ENCODE measurements at places on chromosomes 6 and 20.

DNA sequence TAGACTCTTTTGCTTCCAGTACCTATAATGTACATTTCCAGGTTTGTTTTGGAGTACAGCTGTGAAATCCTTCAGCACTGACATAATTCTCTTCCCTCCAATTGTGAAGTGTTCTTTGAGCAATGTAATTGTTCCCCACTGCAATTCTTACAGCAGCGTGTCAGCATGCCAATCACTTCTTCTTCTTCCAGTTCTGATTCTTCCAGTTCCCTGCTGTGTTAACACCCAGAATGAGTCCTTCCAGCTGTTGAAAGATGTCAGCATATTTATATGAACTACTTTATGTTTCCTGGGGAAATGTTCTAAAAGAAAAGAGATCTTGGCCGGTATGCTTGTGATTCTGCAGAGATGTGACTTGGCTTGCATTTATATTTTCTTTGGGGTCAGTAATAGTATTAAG lies 213.9 kb downstream of the UNC5CL start:
- DNase-seq, result no peak

DNA sequence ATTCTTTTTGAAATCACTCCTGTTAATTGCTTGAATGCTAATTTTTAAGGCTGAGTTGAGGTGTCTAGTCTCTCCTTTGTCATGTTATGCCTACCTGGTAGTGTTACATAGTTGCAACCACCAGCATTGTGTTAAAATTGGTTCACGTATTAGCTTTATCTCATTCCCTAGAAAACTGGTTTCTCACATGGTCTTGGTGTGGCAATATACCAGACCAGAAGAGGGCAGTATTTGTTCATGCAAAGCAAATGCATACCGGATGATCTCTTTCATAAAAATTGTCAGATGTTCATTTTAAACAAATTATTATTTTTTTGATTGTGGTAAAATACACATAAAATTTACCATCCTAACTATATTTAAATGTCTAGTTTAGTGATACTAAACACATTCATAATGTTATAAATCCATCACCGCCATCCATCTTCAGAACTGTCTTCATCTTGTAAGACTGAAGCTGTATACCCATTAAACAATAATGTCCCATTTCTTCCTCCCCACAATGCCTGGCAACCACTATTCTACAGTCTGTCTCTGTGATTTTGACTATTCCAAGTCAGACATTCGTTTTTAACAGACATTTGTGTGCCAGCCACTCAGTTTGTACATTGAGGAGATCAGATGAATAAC lies 92.8 kb downstream of the ATRN start:
- DNase-seq, result peak; percentile 62

DNA sequence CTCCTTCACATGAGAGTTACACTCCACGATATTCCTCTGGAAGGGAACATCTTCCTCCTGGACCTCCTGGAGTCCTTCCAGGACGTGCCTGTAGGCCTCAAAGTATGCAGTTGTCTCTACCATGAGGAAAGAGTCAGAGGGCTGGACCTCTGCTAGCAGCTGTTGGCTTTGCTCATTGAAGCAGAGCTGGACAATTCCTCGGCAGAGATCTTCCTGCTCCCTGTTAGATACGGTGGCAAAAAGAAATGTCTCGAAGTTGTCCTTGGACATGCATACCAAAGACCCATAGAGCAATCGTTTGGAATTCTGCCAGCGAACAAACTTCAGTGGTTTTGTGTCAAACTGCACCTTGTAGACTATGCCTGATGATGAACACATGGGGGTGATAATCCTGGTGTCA lies 7.7 kb downstream of the ZNFX1 start:
- no peak for DNase-seq

- DNase-seq, result no peak
These were observed 48.5 kb downstream of the FHL5 start for GRCh38 chr6:96611342-96611991.

DNA sequence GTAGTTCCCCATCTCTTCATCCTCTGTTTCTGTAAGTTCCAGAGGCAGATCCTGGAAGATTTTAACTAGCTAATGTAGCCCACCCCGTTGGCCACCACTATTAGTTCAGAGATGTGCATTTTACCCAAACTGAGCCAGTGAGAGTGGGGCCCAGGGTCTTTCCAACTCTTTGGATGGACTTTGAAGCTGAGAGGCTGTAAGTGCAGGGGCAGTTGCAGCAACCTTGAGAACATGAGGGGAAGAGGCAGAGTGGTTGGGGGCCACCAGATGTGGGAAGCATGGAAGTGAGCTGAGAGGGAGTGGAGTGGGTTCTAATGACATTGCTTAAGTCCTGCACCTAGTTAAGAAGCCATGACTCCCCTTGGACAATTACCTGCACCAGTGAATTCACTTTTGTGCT lies 72.2 kb downstream of the CDH26 start:
- no peak for DNase-seq

DNA sequence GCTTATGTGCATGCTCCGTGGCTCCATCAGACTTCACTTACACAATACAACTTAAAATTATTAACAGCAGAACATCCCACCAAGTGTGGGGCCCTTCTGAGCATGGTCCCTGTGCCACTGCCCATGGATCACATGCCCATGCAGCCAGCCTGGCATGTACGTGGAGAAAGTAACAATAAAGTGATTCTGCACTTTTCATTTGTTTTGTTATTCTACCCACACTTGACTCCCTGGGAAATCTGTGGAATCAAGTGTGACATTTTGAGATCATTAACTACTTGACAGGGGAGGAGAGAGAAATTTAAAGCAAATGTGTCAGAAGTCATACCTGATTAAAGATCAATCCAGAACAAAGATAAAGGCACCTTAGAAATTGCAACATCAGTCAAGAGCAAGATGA lies 112.0 kb downstream of the ISM1 start:
- DNase-seq, result no peak

GRCh38 chr6:14616656-14617055 lies 499.1 kb downstream of the CD83 start:
- no peak for DNase-seq

- no peak for DNase-seq
These were observed 90.6 kb downstream of the TIAM2 start for GRCh38 chr6:155085582-155086257.
